Activated CD8-positive, alpha-beta memory T cell treated with anti-CD3 and anti-CD28 coated beads, Interleukin-2, amount 50 U/mL, for 48 hours (primary cell): ENCODE measurements at places on chromosomes 7 and 10.

DNA sequence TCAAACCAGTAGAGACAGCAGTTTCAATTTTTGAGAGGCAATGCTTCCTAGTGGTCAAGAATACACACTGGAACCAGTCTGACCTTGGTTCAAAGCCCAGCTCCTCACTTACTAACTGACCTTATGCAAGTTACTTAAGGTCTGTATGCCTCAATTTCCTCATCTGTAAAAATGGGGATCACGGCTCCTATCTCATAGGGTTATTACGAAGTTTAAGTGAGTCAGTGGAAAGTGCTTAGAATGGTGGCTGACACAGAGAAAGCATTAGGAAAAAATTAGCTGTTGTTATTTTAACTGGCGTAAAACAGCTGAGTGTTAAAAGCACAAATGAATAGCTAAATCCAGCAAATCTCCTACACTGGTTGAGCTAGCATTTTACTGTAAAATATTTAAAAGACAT lies 162.4 kb upstream of the LAMB4 start:
- no peak for DNase-seq

DNA sequence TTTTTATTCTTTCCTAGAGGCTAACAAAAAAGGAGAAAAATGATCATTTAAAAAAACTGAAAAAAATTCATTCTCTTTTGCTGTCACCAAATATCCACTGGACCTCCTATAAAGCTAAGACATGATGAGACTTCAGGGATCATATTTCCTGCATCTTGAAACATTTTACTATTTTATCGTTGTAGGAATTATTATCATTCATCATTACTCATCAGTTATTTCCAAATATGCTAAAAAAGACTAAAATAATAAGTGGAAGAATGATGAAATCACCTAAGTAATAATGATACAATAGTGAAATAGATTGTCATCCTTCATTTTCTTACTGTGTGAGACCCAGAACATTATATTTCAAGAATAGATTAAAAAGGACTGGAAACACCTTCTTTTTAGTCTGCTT lies 28.3 kb downstream of the TAF3 start:
- DNase-seq, result no peak

DNA sequence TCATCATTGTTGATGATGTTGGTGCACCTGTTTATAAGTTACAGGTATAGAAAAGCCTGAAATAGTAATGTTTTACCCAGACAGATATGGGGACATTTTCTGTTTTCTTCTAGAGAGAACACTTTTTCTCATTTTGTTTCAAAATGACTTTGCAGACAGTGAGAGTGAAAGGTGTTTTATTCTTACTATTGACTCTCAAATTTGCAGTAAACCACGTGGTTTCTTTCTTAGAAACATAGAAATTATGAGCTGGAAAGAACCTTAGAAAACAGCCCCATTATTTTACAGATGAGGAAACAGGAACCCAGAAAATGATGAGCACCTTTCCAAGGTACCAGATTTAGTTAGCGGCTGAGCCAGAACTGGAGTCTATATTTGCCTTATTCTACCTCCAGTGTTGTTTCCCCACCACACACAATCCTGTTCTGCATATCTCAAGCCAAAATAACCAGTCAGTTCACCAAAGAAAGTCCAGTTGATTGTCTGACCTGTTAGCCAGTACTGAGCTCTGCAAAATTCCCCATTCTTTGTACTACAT lies 138.9 kb upstream of the AHR start:
- no peak for DNase-seq

- DNase-seq, result no peak
These were observed 105.7 kb upstream of the INSIG1 start for GRCh38 chr7:155191901-155192478.
